Naive thymus-derived CD8-positive, alpha-beta T cell (primary cell): ENCODE measurements at places on chromosomes 6 and 20.

GRCh38 chr20:20785226-20785625 lies 72.8 kb upstream of the RALGAPA2 start:
- no peak for DNase-seq

GRCh38 chr6:157203312-157203744 lies 120.0 kb downstream of the TMEM242 start:
- DNase-seq, result no peak

- DNase-seq, result no peak
Observed at GRCh38 chr20:38939686-38940085, 13.5 kb downstream of the FAM83D start.

DNA sequence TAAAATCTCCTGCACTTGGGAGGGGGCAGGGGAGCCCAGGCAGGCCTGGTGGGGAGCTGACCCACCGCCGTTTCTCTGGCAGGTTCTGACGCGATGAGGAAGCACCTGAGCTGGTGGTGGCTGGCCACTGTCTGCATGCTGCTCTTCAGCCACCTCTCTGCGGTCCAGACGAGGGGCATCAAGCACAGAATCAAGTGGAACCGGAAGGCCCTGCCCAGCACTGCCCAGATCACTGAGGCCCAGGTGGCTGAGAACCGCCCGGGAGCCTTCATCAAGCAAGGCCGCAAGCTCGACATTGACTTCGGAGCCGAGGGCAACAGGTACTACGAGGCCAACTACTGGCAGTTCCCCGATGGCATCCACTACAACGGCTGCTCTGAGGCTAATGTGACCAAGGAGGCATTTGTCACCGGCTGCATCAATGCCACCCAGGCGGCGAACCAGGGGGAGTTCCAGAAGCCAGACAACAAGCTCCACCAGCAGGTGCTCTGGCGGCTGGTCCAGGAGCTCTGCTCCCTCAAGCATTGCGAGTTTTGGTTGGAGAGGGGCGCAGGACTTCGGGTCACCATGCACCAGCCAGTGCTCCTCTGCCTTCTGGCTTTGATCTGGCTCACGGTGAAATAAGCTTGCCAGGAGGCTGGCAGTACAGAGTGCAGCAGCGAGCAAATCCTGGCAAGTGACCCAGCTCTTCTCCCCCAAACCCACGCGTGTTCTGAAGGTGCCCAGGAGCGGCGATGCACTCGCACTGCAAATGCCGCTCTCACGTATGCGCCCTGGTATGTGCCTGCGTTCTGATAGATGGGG lies 3.0 kb downstream of the PRND start:
- DNase-seq, result no peak

DNA sequence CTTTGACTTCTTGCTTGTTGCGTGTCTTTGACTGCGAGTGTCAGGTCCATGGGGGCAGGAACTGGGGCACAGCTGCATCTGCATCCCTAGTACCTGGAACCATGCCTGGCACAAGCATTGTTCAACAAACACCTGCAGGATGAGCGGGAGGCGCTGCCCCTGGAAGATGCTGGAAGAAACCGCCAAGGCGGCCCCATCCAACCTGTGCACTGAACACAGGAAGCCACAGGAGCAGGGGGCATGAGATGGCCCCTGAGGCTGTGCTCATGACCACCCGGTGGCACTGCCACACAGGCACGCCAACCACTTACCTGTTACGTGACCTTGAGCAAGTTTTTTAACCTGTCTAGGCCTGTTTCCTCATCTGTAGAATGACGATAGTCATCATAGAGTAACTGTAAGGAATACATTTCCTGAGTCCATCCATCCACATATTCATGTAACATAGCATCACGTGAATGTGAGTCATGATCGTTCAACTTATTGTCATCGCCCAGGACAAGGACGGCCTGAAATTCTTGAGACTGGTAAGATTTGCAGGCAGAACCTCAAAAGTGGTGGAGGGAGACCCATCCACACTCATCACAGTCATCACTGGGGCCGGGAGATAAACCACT lies 374.2 kb downstream of the PREX1 start:
- DNase-seq, result no peak

- no peak for DNase-seq
Observed at GRCh38 chr20:64044484-64045247, 4.8 kb downstream of the SOX18 start.

DNA sequence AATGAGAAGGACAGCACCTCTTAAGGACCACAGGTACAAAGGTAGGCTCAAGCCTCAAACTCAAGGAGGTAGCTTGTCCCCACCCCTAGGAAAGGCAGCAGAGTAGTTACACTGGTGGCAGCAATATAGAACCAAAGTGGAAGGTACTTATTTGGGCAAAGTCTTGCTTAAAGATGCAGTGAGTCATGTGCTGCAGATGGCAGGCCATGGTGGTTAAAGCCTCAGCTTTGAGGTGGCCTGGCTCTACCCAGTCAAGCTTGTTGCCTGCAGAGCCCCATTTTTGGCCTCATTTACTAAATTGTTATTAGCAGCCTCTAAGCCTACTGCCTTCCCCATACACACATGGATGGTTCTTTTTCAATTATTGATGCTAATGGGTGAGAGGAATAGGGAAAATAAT lies 146.0 kb downstream of the ELOVL4 start:
- DNase-seq, result no peak
